Chondrocyte (in vitro differentiated cells): ENCODE measurements at places on chromosomes 6 and 20.

DNA sequence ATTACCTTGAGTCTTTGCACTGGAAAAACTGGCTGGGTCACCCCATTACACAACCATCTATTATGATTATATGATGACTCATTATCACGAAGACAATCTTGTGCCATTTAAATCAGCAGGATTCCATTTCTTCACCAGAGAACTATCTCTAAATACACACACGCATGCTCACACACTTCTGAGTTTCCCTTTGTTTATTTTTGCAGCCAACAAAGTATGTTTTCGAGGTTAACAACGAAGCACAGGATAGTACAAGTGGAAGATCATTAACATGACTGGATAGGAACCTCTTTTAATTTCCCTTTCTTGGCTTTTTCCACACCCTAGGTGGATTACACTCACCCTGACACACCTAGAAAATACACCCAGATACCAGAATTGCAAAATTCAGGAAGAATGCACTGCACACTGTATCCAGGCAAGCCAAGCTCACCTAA lies 18.9 kb downstream of the PERP start:
- no peak for DNase-seq

DNA sequence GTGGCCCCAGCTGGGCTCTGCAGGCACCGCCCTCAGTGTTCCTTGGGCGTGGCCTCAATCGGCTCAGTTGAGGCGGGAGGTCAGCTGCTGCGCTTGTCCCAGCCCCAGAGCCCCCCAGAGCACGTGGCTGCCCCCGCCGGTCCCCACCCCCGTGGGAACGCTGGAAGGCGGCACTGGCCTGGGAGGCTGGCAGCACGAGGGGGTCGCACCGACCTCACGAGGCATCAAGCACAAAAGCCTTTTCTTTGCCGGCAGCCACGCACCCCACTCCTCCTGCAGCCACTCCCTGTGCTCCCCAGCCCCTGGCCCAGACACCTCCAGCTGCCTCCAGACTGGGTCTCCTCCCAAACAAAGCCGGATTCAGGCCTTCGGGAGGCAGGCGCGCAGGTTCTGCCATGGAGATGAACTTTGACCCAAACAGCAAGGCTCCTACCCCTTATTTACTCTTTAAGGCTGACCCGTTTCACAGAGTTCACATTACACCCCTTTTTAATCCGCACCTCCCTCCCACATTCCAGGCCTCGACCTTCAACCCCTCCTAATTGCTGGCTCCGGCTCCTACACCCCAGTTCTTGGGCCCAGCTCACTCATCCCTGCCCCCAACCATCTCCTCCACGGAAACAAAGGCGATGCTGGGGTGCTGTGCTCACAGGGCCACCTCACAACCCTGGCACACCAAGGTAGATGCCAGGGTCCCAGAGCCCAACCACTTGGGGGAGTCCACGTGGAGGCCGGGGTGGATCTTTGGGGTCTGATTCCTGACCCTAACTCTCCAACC lies 111.7 kb downstream of the NOL4L start:
- peak; percentile 75 for DNase-seq

GRCh38 chr6:166520905-166521834 lies 65.3 kb downstream of the RAMACL start:
- DNase-seq: no peak

- no peak for DNase-seq
These were observed 97.4 kb upstream of the ELOVL5 start for GRCh38 chr6:53446151-53446550.

DNA sequence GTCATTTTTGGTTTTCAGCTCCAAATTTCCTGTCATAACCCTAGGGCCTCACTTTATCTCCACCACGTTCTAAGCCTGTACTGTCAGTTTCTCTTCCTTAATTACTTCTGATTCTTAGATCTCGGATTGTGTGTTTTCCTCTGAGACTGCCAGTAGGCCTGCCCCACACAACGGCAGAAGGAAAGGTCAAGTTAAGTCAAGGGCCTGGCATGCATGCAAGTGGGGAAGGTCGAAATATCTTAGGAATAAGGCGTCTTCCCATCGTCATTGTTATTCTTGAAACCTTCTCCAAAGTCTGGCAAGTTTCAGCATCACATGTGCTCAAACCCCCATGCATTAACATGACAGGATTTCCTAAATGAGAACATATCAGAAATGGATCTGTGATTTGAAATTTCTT lies 203.5 kb upstream of the TSHZ2 start:
- no peak for DNase-seq

DNA sequence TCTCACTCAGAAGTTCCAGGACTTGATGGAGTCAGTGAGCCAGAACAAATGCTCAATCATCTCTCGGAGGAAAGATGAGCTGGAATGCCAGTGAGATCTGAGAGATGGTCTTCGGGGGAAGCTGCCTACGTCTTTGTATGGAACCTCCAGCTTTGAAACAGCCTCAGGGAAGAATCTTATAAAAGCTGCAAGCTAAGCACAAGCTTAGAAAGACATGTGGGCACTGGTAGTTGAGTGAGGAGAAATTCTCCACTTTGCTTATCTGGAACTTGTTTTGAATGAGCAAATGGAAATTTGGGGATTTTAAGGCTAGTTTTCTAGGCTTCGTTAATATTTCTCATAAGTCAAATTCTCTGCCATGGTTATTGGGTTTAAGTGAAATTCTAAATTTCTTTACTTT lies 594.4 kb downstream of the QKI start:
- DNase-seq: no peak

DNA sequence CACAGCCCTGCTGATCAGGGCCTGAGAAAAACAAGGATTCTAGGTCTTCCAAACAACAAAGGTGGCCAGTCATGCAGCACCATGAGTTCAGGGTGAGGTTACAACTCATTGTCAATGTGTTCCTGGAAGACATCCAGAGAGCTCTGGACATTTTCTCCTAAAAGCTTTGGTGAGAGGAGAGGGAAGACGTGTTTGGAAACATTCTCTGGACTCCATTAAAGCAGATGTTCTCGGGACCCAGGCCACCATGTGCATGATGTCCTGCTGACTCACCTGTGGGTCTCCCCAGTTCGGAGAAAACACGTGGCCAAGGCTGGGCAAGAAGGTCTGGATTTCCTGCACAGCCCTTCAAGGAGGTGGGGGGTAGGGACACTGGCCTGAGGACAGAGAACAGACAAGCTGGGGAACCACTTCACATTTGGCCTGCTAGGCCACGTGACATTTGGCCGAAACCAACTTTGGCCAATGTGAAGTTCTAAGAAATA lies 61.6 kb downstream of the KCNB1 start:
- DNase-seq: no peak

DNA sequence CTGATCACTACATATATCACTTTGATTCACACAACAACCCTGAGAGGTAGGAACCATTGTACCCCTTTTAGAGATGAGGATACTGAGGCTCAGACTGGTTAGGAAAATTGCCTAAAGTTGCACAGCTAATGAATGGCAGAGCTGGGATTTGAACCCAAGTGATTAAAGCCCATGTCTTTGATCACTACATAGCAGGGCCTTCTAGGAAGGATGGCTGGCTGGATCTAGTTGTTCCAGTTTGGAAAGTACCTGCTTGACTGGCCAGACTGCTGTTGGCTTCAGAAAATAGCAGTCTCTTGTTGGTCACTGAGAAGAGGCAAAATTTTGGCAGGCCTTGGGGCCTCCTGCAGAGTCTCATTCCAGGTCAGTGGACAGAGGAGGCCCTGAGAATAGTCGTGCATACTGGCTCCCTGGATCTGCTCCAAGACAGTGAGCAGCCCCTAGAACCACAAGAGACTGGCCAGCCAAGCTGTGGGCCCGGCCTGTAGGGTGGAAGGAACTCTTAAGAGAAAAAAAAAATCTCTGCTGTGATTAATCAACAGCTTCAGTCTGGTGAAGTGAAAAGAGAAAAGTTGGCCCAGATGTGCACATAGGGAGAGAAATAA lies 17.5 kb downstream of the PPARD start:
- DNase-seq: no peak

DNA sequence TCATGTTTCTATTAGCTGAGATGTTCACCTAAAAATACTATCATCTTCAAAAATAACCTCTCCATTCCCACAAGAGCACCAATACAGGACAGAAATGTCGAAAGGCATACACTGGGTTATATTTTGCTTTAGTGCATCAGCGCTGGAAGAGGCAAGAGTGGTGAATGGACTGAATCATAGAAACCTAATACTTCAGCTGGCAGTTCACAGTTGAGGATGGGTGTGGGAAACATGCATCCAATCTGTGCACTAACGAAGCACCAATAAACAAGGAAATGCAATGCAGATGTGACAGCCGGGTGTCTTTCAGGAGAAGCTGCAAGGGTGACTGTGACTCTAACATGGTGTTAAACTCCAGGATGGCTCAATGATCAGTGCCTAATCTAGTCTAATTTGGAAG lies 365.8 kb downstream of the ESR1 start:
- DNase-seq: no peak

- DNase-seq: no peak
These were observed 27.9 kb upstream of the TBC1D7 start for GRCh38 chr6:13355999-13356785.

DNA sequence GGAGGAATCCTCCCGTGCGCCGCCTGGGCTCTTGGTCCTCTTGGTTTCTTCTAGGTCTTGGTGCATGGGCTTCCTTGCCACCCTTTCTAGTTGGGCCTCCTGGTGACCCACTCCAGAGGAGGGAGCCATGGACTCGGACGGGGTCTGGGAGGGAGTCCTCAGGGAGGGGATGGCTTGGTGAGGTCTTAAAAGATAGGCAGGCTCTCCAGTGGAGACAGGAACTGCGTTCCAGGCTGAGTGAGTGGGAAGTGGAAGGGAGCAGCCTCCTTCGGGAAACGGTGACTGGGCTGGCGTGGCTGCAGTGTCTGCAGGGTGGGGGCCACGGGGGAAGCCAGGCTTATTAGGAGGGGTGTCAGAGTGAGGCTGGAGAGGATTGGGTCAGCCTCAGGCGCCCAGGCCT lies 152.8 kb downstream of the GRM4 start:
- no peak for DNase-seq

DNA sequence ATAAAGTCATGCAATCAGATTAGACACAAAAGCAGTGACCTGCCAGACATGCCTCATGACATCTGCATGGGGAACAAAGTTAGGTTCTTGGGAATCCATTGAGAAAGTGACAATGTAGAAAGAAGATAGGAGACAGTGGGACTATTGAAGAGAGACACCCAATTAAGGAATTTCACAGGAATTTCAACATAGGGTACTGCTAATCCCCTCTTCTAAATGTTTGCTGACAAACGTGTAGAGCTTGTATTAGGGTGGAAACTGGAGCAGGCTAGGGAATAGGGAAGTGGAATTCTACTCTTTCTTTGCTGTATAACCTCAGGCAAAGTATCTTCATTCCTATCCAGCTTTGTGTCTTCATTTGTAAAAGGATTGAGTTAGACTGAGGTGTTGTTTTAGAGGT lies 409.4 kb upstream of the SASH1 start:
- DNase-seq: no peak

DNA sequence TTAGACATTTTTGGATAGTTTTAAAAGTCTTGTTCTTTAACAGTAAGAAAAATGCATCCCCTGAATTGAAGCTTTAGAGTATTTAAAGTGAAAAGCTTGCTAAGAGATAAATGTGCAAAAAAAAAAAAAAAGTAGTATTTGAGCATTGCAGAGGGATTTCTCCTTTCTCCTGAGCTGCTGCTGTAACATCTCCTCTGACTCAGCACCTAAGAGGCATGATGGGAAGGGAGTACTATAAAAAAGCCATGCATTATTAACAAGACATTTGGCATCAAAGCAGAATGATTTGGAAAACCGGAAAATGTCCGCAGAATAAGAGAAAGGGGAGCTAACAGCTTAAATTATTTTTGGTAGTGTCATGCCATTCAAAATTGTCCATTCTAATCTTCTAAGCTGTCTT lies 27.9 kb downstream of the B4GALT5 start:
- DNase-seq: no peak

DNA sequence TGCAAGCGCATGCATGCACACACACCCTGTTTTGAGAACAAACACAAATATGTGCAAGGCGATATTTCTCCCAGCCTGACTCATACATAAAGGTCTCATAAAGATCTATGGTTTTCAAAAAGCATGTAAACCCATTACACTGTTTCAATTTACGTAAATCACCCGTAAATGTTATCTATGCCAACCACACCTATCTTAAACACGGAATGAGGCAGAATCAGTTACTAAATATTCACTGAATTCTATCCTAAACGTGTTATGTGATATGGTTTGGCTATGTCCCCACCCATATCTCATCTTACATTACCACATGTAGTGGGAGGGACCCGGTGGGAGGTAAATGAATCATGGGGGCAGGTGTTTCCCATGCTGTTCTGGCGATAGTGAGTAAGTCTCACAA lies 621.6 kb downstream of the KIF16B start:
- no peak for DNase-seq

DNA sequence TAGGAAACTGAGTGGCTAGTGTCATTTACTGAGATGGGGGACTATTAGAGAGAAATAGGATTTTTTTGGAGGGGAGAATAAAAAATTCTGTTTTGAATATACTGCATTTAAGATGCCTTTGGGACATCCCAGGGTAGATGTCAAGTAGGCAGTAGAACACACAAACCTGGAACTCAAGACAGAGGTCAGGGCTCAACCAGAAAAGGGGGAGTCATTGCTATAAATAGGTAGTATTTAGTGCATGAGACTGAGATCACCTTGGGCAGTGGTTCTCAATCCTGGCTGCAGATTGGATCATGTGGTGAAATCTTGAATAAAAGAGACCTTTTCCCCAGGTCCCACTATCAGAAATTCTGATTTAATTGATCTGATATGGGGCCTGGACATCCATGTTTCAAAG lies 110.5 kb upstream of the SUPT3H start:
- DNase-seq: no peak

GRCh38 chr6:24378473-24379097 lies 20.7 kb upstream of the DCDC2 start:
- no peak for DNase-seq

GRCh38 chr6:116280161-116280932 lies 617 bp upstream of the TSPYL1 start:
- no peak for DNase-seq

GRCh38 chr6:30837870-30838269 lies 46.4 kb upstream of the DDR1 start:
- DNase-seq: no peak

- DNase-seq: no peak
These were observed 714.5 kb upstream of the EYS start for GRCh38 chr6:66421570-66421969.

DNA sequence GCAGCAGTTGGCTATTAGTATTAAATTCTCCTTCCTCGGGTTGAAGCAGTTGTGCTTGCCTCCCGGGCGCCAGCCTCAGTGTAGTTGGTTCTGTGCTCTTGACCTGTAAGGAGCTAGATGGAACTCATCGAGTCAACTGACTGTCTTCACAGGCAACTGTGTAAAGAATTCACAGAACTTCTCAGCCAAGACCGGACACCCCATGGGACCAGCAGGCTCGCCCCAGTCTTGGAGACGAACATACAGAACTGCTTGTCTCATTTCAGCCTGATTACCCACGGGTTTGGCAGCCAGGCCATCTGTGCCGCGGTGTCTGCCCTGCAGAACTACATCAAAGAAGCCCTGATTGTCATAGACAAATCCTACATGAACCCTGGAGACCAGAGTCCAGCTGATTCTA lies 8.5 kb downstream of the TFAP2C start:
- no peak for DNase-seq

GRCh38 chr20:46674253-46675083 lies 14.8 kb downstream of the TP53RK start:
- DNase-seq: no peak
